Fibroblast of upper back skin (primary cell): ENCODE measurements at places on chromosomes 1 and 21.

DNA sequence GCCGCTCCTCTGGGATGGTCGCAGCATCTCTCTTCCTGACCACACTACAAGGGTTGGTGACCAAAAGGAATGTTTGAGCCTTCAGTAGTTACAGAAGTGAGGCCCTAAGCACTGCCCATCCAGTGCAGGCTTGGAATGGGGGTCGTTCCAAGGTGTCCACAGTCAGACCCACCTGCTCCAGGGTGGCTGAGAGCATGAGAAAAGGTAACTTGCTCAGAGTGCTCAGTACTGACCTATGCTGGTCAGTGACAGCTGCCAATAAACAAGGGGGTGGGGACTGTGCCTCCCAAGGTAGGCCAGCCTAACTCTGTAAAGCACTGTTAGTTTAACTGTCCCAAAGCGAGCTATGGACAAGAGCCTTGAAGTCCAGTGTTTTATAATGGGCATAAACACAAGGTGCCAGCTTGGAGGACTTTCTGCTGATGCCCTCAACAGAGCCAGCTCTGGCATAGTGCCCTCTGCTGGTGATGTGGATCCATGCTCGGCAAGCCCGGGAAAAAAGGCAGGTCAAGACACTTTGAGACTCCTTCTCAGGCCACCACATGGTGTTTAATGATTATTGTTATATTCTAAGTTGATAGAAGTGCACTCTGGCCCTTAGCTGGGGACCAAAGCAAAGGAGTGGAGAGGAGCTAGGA is 78.1 kb upstream of the DNAH14 start:
- peak; percentile 45 for DNase-seq

GRCh38 chr1:119535381-119535780 is 28.4 kb downstream of the HSD3B1 start:
- DNase-seq = no peak

DNA sequence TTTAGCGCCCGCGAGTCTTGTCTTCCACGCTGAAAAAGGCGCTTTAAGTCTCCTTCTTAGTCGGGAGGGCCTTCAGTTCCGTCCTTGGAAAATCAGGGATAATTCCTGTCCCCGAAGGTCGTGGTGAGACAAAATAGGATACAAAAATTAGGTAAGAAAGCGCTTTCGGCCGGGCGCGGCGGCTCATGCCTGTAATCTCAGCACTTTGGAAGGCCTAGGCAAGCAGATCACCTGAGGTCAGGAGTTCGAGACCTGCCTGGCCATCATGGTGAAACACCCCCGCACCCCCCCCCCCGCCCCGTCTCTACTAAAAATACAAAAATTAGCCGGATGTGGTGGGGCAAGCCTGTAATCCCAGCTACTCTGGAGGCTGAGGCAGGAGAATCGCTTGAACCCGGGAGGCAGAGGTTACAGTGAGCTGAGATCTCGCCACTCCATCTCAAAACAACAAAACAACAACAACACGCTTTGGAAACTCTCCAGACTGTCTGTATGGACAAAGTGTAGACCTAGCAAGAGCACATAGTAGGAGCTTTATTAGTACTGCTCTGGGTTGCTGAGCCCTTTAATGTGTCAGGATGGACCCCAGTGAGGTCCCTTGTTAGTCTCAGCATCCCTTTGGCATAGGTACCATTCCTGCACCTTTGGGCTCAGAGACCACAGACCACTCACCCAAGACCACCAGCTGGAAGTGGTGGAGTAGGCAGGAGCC is 790 bp upstream of the TMEM54 start:
- DNase-seq = no peak

GRCh38 chr1:225808136-225808535 is 1.8 kb upstream of the EPHX1 start:
- no peak for DNase-seq

DNA sequence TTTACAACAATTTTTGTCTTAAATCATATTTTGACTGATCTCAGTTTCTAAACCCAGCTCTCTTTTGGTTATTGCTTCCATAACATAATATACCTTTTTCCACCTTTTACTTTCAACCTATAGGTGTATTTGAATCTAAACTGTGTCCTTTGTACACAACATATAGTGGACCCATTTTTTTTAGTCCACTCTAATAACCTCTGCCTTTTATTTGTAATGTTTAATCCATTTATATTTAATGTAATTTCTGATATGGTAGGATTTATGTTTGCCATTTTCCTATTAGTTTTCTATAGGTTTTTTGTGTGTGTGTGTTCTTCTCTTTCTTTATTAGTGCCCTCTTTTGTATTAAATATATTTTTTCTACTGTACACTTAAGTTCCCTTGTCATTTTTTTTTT is 22.4 kb upstream of the SLAMF1 start:
- no peak for DNase-seq

DNA sequence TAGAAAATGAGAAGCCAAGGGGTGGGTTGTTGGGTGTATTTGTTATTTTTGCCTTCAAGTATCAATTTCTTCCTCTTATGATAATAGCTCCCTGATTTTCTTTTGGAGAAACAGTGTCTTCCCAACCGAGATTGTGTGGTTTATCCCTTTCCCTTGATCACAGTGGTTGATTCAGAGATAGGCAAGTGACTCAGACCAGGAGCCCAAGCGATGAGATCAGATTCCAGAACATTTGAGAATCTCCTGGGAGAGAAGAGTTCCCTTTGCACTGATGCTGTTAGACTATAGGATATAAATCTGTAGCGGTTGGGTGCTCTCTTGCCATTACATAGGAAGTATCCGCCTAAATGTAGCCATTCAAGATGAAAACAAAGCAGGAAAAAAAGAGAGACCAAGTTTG is 90.1 kb upstream of the WDR26 start:
- DNase-seq = peak; percentile 75

DNA sequence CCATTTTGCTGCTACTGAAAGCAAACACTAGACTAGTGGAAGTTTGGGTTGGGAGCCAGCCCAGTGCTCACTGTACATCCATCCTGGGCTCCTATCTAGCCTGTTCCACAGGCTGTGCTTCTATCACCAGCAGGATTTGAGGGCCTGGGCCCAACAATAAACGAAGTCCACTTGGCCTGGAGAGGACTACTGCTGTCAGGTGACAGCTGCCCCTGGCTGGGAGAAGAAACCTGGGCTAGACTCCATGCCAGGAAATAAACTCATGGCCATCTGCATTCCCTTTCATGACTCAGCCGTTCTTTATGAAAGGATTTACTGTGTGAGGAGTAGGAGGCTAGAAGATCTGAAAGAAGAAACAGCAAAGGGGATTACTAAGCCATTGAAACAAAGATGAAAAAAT is 35.5 kb downstream of the COLGALT2 start:
- DNase-seq = peak; percentile 89

- no peak for DNase-seq
These were observed 309.1 kb downstream of the USH2A start for GRCh38 chr1:216114180-216114579.

- peak; percentile 81 for DNase-seq
These were observed 763.3 kb upstream of the BRINP3 start for GRCh38 chr1:191240925-191241324.

DNA sequence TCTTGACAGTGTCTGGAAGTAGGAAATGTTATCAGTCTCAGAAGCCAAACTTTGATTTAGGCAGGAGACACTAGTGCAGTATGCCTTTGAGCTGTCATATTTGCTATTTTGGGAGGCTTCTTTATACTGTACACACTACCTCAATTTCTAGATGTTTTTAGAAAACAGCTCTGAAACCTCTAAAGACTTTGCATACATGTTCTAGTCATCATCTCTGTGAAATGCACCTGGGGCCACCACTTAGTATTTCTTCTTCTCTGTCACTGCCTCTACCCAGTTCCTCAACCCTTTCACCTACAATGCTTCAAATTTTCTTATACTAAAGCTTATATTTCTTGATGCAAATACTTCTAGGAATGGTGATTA is 29.1 kb upstream of the PLA2G4A start:
- no peak for DNase-seq

- DNase-seq = no peak
These were observed 36.6 kb downstream of the RUNX3 start for GRCh38 chr1:24893431-24893830.

DNA sequence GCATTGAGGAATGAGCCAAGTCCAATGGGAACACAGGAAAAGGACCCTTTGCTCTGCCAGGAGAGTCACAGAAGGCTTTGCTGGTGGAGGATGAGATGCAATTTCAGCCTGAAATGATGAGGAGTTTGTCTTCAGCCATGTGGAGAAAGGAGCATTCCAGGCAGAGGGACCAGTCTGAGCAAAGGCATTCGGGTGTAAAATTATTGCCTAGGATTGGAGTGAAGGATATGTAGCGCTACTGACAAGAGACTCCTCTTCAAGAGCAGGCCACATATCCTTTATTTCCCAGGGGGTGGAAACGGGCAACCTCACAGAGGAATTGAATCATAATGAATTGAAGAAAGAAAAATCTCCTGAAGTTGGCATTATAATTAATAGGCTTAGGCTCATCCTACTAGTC is 1.1 kb upstream of the CSF1 start:
- DNase-seq = no peak

DNA sequence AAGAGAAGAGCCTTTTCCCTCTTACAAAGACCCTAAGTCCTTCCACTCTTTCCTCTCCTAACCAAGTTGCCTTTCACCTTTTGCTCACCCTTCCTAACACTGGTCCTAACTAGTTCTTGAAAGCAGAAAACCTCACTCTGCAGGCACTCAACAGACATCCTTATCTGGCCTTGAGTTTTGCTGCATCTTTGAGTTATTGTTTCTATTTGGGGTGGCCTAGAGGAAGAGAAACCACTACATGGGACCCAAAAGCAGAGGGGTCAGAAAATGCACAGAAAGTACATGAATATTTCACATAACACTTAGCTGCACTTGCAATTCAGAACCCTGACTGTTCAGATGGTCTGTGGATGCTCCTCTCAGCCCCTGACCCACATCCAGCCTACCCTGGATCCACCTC is 178.3 kb upstream of the SYT6 start:
- no peak for DNase-seq

GRCh38 chr1:72521659-72522058 is 239.3 kb upstream of the NEGR1 start:
- DNase-seq = no peak

- peak; percentile 78 for DNase-seq
These were observed 4.4 kb upstream of the UTP25 start for GRCh38 chr1:209823143-209824041.

DNA sequence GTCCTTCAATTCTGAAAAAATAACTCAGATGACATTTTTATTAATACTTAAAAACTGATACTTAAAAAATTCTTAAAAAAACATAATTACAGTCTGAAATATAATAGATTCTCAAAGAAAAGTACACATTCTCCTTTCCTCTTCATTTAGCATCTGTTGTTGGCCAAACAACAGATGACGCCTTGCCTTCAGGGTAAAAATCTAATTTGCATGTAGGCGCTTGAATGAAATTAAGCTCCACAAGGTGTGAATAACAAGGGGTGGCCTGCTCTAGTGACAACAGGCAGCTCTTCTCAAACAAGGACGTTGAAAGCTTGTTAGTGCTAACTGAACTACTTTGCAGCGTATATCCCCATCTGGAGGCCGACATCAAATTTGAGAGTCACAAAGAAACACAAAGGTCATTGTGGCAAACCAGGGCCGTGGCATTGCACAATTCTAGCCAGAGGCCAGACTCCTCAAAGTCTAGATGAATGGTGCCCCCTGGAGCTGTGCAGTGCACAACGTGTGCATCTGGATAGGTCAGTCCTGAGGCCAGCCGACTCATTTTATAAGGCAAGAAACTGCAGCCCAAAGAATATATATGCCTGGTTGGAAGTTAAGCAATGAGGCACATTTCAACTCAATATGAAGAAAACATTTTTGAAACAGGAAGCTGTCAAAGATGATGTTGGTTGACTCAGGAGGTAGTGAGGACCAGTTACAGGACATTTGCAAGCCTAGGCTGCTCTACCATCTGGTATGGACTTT is 459.2 kb upstream of the RUNX1 start:
- peak; percentile 66 for DNase-seq

- DNase-seq = no peak
These were observed 14.6 kb downstream of the SLC35E2B start for GRCh38 chr1:1677718-1678580.

GRCh38 chr1:7581754-7582459 is 189.2 kb upstream of the VAMP3 start:
- DNase-seq = no peak

DNA sequence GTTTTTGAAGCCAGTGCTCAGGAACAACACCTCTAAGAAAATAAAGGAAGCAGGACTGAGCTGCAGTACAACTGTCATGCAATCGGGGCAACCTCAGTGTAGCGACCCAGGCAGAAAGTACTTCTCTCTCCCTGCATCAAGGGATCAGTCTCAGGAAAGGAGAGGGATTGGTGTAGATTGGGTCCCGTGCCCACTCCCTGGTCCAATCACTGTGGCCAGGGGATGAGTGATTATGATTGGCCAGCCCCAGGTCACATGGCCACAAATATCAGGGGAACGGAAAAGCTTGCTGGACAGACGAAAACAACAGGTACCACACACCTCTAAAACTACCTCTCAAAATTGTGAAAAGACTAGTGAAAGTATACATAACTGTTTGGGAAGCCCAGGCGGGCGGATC is 136.2 kb upstream of the F3 start:
- DNase-seq = no peak

GRCh38 chr21:31915566-31915965 is 42.7 kb downstream of the HUNK start:
- DNase-seq = no peak

DNA sequence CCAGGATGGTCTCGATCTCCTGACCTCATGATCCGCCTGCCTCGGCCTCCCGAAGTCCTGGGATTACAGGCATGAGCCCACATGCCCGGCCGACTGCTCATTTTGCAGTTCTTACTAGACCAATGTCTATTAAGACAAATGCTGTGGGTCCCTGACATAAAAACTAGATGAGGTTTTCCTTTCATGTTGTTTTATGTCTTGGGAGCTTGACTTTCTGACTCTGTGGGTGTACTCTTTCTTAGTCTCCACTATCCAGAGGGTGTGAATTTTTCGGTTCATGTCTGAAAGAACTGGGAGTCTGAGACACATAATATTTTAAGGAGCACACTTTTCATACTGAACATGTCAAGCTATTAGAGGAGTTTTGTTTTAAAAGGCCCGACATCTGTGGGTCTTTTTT is 744.9 kb upstream of the B3GALT2 start:
- DNase-seq = no peak

DNA sequence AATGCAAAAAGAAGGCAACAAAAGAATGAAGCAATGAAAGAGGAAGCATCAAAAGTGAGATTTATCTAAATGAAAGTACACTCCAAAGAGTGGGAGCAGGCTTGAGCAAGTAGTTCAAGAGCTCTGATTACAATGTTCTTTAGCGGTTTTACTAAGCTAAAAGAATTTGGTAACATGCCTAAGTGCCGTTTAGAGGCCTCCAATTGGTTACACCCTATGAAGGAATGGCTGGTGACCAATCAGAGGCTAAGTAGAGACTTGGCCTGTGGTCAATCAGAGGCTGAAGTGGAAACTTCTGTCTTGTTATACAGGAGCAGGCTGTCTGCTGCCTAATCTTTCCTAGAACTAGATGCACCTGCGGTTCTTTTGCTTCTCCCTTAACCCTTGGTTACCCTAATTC is 59.1 kb downstream of the PTGFR start:
- no peak for DNase-seq

- no peak for DNase-seq
These were observed 20.4 kb upstream of the SDE2 start for GRCh38 chr1:226019572-226019971.

- no peak for DNase-seq
These were observed 49.7 kb downstream of the B3GALT5 start for GRCh38 chr21:39662411-39662953.

GRCh38 chr1:147292631-147293251 is 50.3 kb downstream of the CHD1L start:
- DNase-seq = peak; percentile 95

GRCh38 chr1:58249737-58250586 is 296.6 kb downstream of the OMA1 start:
- peak; percentile 65 for DNase-seq
